ENCODE measurements at places on chromosomes 16 and 17. TPM values are rescaled to one million over a fixed set of nuclear protein-coding genes. Genes with fewer than 3 reads are reported as not detected.

- DNase-seq, result no peak
Measured at GRCh38 chr16:12095275-12096156, 119.0 kb downstream of the SNX29 start.

GRCh38 chr16:68257251-68257905 is 6.9 kb upstream of the SLC7A6 start:
- no peak for DNase-seq

DNA sequence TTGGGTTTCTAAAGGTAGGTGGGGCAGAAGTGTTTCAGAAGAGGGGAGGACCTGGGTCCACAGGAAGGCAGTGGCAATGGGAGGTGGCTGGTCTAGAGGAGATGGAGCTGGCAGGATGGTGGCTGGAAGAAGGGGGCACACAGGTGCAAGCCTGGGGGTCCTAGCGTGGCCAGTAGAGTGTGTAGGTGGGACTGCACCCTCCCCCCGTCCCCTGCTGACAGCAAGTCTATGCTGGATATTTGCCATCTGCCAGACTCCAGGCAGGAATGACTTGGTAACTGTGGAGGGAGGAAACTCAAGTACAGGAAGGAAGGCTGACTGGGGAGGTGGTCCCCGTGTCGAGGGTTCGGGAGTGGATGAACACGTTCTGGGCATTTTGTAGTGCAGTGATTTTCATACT is 8.6 kb downstream of the MED9 start:
- no peak for DNase-seq

GRCh38 chr16:51440131-51440889 is 289.2 kb upstream of the SALL1 start:
- no peak for DNase-seq

DNA sequence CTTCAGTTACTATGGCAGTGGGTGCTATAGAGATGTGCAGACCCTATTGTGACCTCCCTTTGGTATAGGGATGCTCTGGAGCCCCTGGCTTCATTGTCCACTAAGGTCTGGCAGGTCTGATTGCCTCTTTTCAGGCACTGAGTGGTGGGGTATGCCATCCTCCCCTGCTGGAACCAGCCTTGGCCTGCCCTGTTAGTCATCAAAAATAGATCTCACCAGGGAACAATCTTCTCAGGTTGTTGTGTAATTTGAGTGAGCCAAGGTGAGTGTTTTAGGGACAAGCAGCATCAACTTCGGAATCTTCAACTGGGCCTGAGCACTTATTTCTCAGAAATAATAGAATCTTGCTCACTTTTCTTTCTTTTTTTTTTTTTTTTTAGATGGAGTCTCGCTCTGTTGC is 19.6 kb downstream of the HMOX2 start:
- DNase-seq, result no peak

- no peak for DNase-seq
Measured at GRCh38 chr16:2213817-2214718, 572 bp downstream of the PGP start.

- no peak for DNase-seq
Measured at GRCh38 chr17:59652119-59652518, 32.4 kb downstream of the CLTC start.

- DNase-seq, result no peak
Measured at GRCh38 chr17:77692571-77693161, 265.8 kb upstream of the TNRC6C start.

DNA sequence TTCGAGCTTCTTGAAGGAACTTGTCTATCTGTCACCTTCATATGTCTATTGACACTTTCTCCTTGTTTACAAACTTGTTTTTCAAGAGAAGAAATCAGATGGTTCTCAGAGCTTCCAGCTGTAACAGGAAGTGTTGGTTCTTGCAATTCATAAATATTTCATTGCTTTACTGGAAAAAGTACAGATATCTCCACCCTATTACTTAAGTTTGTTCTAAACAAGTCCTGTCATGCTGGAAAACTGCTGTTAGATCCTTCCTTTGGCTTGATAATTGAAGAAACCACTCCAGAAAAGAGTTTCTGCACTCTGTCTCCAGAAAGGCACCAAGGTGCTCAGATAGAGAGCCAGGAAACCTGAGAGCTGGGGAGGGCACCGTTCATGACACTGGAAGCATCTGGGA is 181.6 kb downstream of the DNAH9 start:
- DNase-seq, result no peak

- no peak for DNase-seq
Measured at GRCh38 chr16:12965274-12965804, 63.9 kb downstream of the SHISA9 start.

DNA sequence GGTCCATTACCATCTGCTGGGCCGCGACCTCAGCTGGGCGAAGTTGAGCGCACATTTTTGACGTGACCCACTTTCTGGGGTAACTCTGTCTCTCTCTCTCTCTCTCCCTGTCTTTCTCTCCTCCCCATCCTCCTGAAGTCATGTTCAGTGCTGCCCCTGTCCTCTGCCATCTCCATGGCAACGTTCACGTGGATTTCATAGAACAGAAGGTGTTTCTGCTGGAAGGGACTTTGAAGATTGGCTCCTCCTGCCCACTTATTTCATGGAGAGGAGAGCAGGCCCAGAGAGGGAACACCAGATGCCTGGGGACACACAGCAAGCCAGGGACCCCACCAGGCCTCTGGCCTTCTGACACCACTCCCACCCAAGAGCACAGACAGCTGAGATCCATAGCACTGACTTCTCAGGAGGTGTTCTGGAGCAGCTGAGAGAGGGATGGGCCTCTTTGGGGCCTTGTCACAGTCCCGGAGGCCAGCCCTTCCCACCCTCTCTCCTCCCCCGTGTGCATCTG is 4.2 kb upstream of the CCNF start:
- no peak for DNase-seq

DNA sequence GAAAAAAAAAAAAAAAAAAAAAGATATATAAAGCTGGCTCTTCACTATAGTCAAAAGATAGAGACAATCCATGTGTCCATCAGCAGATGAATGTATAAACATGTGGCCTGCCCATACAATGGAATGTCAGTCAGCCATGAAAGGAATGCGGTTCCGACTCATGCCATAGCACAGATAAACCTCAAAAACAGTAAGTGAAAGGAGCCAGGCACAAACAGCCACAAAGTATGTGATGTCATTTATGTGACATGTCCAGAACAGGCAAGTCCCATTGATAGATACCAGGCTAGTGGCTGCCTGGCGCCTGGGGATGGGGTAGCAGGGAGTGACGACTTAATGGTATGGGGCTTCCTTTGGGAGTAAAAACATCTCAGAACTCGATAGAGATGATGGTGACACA is 155.7 kb downstream of the CMIP start:
- DNase-seq, result no peak

DNA sequence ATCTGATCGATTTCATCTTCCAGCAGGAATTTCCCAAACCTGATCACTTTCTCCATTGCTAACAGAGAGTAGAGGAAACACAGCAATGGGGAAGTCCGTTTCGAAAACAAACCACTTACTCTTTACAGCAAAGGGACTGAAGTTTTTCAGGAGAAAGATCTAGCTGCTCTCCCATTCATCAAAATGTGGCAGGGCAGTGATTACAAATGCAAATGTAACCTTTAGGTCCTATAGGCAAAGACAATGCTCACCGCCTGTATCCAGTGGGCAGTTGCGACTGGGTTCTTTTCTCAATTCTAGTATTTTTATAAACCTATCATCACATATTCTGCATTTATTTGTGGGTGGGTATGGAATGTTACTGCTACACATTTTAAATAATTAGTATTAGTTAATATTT is 218.0 kb upstream of the ZFHX3 start:
- DNase-seq, result no peak

DNA sequence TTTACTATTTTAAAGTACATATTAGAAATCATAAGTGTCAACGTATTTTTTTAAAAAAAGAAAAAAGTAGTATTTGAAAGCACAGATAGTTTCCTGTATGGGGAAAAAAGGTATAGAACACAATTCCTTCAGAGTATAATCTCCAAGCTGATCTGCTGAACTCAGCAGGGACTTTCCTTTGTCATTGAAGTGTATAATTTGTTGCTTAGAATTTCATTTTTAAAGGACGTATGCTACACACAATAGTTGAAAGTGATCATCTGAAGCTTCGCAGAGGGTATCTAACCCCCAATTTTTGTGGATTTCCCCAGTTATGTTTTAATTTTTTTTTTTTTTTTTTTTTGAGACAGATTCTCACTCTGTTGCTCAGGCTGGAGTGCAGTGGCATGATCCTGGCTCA is 20.2 kb upstream of the MAPT start:
- no peak for DNase-seq

DNA sequence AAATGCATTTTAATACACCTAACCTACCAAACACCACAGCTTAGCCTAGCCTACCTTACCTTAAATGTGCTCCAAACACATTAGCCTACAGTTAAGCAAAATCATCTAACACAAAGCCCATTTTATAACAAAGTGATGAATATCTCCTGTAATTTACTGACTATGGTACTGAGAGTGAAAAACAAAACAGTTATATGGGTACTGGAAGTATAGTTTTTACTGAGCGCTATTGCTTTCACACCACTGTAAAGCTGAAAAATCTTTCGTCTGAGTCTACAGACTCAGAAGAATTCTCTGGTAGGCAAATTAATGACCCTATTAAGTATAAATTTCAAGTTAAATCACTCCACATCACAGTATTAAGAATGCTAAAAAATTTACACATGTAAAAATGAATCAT is 3.5 kb downstream of the GRB2 start:
- DNase-seq, result no peak

DNA sequence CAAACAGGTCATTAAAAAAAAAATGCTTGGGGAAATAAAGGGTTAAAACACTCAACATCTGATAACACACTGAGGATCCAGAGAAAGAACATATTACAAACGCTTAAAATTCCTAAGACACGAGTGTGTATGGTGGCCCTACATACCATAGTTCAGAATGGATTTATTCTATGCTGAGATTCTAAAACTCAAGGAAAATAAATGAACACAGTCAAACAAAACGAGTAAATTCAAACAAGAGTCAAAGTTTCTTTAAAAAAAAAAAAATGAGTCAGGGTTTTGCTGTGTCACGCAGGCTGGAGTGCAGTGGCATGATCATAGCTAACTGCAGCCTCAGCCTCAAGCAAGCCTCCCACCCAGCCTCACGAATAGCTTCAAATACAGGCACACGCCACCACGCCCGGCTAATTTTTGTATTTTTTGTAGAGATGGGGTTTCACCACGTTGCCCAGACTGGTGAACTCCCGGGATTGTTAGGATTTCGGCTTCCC is 17.4 kb downstream of the CRK start:
- no peak for DNase-seq

- no peak for DNase-seq
Measured at GRCh38 chr16:51818342-51818944, 667.4 kb upstream of the SALL1 start.

DNA sequence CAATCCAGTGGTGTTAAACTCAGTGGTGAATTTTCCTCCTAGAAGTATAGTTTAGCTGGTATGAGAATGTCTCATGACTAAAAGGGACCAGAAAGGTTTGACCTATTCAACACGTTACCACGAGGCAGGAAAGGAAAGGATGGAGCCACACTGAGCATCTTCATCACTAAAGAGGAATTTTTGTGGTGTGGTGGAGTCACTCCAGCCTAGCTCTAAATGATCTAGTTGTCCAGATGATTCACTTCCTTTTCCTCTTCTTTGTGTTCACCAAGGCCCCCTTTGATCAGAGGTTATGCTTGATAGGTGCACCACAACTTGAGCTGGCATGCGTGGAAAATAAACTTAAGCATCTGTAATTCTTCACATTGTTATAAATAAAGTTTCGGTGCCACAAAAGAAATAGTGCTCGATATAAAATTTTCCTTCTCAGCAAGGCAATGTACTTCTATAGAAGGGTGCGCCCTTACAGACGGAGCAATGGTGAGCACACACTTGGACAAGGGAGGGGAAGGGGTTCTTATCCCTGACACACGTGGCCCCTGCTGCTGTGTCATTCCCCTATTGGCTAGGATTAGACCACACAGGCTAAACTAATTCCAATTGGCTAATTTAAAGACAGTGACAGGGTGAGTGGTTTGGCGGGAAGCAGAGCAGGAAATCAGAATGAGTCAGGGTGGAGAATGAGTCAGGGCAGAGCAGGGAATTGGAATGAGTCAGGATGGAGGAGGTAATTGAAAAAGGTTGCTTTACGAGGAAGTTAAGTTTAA is 254.6 kb downstream of the HS3ST3A1 start:
- no peak for DNase-seq

GRCh38 chr17:4215882-4216570 is 47.8 kb downstream of the ANKFY1 start:
- DNase-seq, result no peak

- no peak for DNase-seq
Measured at GRCh38 chr17:79082311-79083190, 7.9 kb downstream of the ENGASE start.

DNA sequence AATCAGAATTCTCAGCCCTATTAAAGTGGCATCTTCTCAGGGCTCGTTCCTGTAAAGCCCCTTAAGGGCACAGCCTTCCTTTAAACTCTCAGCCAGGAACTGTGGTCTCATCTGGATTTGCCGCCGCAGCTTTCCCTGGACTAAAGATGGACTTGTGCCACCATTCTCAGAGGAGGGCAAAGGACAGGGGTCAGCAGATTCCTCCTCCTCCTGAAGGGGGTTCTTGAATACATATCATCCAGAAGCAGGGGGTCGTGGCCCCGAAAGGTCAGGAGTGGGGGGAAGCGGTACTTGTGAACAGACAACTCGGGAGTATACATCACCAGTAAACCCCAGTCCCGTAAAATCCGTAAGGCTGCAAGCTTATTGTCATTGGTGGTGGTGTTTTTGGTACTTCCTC is 174.8 kb downstream of the RPTOR start:
- no peak for DNase-seq

DNA sequence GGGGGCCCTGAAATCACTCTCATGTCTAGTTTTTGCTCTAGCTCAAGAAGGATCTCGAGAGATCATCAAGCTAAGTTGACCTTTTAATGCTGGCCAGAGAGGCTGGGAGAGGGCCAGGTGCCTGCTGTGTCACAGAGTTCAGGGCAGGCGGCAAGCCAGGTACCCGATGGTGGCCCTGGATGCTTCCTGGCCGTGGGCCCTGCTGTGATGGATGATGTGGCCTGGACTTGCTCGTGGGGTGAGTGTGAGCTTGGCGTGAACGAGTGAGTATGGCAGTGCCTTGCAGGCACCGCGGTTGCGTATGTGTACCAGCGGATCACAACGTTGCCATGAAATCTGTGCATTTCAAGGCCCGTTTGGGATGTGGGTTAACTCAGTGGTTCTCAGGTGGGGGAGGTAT is 7.4 kb downstream of the IRF8 start:
- no peak for DNase-seq

- no peak for DNase-seq
Measured at GRCh38 chr16:46947900-46948547, 25.4 kb downstream of the DNAJA2 start.

- DNase-seq, result no peak
Measured at GRCh38 chr17:21280081-21280518, 4.4 kb upstream of the MAP2K3 start.

- DNase-seq, result no peak
Measured at GRCh38 chr16:85607321-85607765, 5.8 kb upstream of the GSE1 start.

- DNase-seq, result no peak
Measured at GRCh38 chr16:77744141-77744540, 21.8 kb downstream of the NUDT7 start.

Gene IL17C
- total RNA-seq, result not detected

Gene KRT32
- total RNA-seq, result not detected

Gene ABCA3
- total RNA-seq, result 5.5 TPM

Gene PTRH2
- 9.4 TPM for total RNA-seq

Gene C1QL1
- 12.6 TPM for total RNA-seq

Gene TBC1D3
- total RNA-seq, result not detected

Gene NTN1
- total RNA-seq, result 9.7 TPM

Gene QPRT
- 20.0 TPM for total RNA-seq

Gene TMEM132E
- total RNA-seq, result 3.7 TPM

Gene KRT222
- 1.1 TPM for total RNA-seq

Gene MTSS2
- 29.3 TPM for total RNA-seq

Gene ZPBP2
- not detected for total RNA-seq

Gene MFSD6L
- total RNA-seq, result 0.79 TPM

Gene TBC1D3D
- total RNA-seq, result 3.0 TPM

All from urinary bladder (tissue), 4 donors.